ENCODE measurements at places on chromosomes 7 and 10.

DNA sequence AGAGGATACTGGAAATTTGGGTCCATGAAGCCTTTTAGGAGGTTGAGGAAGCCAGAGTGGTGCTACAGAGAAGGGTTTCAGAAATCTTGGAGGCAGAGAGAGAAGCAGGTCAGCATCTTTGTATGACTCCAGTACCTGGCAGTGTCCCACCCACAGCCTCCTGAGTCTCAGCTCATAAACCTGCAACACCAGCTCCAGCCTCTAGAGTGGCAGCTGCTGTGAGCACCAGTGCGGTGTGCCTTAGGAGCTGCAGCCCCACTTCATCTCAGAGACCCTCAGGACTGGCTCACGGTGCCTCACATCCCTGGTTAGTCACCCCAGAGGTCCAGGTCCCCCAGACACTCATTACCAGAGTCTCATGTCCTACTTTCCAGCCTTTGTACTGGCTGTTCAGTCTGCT, 84.8 kb upstream of the PRKAR2B start:
- DNase-seq, result no peak

DNA sequence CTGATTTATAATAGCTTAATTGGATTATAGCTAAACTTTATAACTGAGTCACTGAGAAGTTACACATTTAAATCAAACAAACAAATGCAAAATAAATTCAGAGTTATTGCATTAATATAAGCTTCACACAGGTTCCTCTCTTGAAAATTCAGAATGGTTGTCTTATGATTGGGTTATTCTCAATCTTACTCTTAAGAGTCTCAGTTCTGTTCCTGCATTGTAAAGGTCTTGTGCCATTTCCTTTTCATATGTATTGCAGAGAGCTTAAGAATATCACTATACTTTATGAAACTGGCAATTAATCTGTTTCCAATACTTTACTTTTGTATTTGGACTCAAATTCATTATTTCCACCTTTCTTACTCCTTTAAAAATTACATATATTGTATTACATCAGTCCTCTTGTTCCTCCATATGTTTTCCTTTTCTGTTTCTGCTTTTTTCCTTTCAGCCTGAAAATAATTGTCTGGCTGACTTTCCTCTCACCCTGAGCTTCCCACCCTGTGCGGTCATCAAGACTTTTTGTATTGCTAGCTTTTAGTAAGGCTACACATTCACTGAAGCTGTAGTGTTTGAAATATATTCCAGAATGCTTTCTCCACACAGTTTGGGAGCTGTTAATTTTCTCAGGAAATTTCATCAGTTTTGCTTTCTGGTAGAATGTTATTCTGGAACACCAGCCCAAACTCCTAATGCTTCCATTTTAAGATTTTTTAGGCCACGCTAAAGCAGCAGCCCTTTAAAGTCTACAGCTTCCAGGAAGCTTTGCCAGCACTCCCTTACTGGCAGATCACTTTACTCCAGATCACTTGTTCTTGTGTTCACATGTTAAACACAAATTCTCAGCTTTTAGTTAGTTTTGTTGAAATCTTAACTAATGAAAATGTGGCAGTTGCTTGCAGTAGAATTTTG, 139.4 kb downstream of the KCND2 start:
- DNase-seq, result no peak

GRCh38 chr7:11195502-11195901, 221.8 kb downstream of the PHF14 start:
- DNase-seq, result no peak

GRCh38 chr7:157445956-157446295, 109.1 kb downstream of the DNAJB6 start:
- DNase-seq, result no peak

DNA sequence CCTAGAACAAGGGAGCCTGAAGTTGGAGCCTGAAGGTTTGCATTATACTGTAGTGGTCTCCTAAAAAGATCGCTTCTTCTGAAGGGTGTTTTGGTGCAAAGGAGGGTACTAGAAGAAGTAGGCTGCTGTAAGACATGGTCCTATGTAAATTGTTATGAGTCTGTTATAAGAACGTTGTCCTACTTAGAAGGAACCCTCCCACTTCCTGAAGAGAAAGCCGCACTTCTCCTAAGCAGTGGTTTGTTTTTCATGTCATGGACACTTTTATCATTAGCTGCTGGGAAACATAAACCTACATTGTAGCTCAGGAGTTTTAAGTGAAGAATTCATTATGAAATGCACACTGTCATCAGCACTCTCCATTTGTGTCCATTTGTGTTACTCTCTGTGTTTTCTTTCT, 129.1 kb upstream of the ITGB1 start:
- DNase-seq, result peak; percentile 35

GRCh38 chr7:70704831-70705346, 427.1 kb upstream of the GALNT17 start:
- DNase-seq, result no peak

DNA sequence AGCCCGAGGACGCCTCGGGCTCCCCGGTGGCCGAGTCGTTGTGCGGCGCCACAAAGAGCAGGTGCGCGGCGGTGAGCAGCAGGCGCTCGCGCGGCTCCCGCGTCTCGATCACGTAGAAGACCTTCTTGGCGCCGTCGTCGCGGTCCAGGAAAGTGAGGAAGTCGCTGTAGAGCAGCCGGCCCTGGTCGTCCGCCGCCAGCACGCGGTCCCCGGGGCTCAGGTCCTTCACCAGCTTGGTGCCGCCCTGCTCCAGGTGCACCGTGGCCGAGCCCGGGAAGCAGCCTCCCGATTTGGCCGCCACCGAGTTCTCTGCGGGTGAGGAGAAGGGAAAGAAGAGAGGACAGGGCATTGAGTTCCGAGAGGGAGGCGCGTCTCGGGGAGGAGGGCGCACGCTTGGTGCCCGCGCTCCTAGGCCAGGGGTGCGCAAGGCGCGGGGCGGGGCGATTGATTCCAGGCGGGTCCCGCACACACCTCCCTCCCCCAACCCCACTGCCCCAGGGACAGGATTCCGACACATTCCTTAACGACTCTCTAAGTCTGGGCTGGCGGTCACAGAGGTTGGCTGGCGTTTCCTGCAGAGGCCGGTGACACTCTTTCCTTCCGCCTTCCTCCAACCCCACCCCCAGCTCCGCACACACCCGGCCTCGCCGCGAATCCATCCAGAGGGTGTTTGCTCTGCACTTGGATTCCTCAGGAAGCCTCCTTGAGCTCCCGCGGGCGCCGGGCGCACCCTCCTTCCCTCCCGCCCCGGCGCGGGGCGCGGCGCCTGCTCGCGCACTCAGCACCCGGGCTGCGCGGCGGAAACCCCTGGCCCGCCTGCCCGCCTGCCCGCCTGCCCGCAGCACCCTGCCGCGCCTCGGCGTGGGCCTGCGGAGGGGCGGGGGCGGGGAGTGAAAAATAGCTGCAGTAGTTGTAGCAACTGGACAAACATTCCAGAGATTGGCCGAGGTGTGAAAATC, 8.6 kb downstream of the SHH start:
- no peak for DNase-seq

- no peak for DNase-seq
Measured at GRCh38 chr7:129898502-129899160, 54.1 kb downstream of the UBE2H start.

DNA sequence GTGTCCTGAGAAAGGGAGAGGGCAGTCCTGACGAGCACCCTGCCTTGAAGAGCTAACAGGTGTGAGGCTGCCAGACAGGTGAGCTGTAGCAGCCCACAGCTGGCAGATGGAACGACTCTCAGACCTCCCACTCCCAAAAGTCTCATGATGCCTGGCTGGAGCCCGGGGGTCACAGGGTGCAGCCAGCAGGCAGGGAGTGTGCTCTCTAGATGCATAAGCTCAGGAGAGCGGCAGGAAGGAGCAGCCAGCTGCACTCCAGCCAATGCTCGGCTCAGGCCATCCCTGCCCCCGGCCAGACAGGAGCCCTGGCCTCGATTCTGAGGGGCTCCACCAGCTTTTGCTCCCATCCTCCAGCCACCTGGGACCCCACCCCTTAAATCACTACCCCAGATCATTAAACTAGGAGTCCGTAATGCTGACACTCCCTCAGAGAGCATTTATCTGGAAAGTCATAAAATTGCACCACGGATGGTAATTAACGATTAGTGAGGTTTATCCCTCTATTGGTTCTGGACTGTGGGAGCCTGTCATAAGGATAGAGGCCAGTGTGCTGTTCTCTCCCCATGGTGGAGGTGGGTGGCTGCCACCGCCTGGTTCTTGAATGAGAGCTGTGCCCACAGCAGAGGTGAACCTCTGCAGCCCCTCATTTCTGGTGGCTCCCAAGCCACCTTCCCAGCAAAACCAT, 63.5 kb upstream of the ZMIZ1 start:
- DNase-seq, result no peak

GRCh38 chr10:84837041-84837812, 508.8 kb downstream of the CCSER2 start:
- DNase-seq, result no peak

DNA sequence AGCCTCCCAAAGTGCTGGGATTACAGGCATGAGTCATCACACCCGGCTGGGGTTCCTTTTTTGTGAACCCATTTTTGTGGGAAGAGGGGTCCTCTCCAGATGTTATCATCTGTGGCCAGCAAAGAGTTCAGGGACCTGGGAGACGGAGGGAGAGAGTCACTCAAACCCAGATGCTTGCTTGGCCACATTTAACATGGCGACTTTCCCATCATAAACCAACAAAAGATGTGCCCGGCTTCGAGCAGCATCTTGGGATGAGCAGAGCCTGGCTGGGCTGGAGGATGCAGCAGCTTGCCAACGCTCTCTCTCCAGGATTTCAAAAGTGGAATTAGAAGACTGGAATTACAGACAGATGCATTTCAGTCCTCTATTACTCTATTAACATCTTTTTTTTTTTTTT, 19.1 kb upstream of the HABP2 start:
- no peak for DNase-seq

GRCh38 chr7:44978511-44979366, at the start of gene MYO1G:
MYO1G (minus strand) TSS chr7:44979015; CDS start chr7:44978961, 54 bp downstream.
- peak; percentile 90 for DNase-seq

DNA sequence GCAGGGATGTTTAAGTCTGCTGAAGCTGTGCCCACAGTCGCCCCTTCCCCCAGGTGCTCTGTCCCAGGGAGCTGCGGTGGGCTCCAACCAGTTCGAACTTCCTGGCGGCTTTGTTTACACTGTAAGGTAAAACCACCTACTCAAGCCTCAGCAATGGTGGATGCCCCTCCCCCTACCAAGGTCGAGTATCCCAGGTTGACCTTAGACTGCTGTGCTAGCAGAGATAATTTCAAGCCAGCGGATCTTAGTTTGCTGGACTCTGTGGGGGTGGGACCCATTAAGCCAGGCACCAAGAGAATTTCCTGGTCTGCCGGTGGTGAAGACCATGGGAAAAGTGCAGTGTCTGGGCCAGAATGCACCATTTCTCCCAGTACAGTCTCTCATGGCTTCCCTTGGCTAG, 56.0 kb downstream of the CCDC7 start:
- no peak for DNase-seq

GRCh38 chr10:103175580-103176285, 17.3 kb downstream of the NT5C2 start:
- DNase-seq, result no peak

- no peak for DNase-seq
Measured at GRCh38 chr7:67803789-67804188, 807.2 kb downstream of the TYW1 start.

DNA sequence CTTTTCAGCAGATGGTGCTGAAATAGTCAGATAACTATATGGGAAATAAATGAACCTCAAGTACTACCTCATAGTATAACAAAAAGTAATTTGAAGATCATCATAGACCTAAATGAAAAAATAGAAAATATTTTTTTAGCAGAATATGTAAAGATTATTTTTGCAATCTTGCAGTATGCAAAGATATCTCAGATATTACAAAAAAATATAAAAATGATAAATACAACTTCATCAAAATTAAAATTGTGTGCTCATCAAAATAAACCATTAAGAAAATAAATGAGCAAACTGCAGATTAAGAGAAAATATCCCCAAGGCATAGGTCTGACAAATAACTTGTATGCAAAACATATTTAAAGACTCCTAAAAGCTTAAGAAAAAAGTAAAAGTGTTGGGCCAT, 83.4 kb upstream of the KCND2 start:
- no peak for DNase-seq

- no peak for DNase-seq
Measured at GRCh38 chr10:10849306-10849705, 168.4 kb upstream of the CELF2 start.

DNA sequence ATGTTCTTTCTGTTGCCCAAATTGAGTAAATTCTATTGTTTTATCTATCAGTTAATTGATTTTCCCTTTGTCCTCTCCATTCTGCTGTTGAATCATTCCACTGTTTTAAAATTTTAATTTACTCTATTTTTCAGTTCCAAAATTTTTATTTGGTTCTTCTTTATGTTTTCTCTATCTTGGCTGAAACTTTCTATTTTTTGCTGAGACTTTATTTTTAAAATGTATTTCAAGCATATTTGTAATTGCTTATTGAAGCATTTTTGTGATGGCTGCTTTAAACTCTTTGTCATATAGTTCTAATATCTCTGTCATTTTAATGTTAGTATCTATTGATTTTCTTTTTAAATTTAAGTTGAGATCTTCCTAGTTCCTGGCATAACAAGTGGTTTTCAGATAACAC, 60.5 kb downstream of the OR13A1 start:
- no peak for DNase-seq

DNA sequence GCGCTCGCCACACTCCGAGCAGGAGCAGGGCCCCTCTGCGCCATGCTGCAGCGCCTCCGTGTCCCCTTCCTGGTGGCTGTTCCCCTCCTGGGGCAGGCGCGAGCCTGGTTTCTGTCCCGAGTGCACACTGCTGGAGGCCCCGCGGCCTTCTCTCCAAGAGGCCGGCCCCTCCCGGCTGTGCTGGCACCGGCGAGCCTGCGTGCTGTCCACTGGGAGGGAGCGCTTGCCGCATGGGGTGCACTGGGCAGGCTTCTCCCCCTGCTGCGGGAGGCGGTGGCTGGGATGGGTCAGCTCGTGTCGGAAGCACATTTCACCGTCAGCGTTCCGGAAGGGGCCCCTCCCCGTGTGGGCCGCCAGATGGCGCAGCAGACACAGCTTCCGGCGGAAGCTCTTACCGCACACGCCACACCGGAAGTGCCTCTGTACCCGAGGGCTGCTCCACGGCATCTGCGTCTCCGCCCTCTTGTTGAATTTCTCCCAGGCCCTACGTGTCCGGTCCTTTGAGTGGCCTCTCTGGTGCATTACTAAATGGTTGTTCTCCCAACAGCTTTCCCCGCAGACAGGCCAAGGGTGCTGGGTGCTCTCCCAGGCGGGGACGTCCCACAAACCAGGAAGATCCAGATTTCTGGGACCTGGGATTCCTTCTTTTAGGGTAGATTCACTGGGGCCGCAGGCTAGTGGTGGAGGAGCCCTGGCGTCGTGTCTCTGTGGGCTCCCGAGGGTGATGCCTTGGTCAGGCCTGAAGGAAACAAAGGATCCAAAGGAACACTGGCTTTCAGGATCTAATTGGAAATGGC, 18.7 kb downstream of the ZNF786 start:
- peak; percentile 55 for DNase-seq

DNA sequence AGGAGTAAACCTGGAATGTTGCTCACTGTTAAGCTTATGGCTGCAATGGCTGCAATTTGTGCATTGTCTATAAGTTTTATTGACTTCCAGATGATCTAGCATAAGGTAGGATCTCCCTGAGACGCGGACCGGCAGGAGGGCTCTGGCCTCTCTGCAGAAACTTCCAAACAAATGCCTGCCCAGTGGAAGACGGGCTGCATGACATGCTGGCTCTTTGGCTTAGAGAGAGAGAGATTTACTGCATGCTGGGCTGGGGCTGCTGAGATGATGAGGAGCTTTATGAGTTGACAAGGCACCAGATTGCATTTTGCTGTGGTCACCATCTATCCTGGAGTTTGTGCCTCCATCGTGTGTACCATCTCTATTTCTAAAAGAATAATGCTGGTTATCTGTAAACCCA, 193.2 kb downstream of the GALNT17 start:
- DNase-seq, result no peak
